ENCODE measurements at places on chromosomes 3 and 15.

GRCh38 chr15:63086271-63086670 lies 35.4 kb upstream of the LACTB start:
- no peak for DNase-seq

DNA sequence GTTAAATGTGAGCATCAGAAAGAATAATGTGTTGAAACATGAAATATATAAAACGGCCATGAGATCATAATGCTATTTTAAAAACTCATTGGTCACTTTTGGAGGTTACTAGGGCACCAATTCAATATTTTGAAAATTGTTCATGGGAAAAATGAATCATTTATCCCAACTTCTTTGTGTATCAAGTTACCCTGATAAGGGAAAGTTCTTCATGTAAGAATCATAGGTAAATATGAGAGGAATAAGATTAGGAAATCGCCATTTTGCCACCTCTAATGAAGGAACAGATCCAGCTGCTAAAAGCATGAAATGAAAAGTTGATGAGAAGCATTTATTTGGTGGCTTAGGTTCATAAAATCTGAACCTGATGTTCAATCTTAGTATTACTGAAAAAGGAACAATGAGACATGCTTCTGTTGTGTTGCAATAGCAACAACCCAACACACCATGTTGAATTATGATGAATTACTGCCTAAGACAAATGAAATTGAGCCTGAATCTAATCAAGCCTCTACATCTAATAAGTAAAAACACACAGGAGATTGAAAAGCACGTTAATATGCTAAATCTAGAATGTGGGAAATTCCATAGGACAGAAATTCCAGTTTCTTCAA lies 32.5 kb downstream of the ABHD5 start:
- no peak for DNase-seq

- DNase-seq: no peak
Observed at GRCh38 chr15:41347236-41347635, 14.6 kb downstream of the NUSAP1 start.

DNA sequence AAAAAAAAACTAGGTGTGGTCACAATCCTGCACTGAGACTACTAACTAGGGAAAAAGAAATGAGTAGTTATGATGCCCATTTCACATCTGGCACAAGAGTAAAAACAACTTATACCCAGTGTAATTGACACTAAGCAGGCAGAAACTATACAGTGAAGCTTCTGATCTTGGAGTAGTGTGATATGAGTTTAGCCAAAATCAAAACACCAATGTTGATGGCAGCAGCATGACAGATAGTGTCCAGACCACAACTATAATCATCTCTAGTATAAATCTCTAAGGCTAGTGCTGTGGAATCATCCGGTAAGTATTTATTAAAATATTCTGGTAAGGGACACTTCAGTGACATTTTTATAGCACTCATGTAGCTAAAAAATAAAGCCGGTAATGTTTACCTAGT lies 108.5 kb upstream of the EPHA6 start:
- DNase-seq: no peak

DNA sequence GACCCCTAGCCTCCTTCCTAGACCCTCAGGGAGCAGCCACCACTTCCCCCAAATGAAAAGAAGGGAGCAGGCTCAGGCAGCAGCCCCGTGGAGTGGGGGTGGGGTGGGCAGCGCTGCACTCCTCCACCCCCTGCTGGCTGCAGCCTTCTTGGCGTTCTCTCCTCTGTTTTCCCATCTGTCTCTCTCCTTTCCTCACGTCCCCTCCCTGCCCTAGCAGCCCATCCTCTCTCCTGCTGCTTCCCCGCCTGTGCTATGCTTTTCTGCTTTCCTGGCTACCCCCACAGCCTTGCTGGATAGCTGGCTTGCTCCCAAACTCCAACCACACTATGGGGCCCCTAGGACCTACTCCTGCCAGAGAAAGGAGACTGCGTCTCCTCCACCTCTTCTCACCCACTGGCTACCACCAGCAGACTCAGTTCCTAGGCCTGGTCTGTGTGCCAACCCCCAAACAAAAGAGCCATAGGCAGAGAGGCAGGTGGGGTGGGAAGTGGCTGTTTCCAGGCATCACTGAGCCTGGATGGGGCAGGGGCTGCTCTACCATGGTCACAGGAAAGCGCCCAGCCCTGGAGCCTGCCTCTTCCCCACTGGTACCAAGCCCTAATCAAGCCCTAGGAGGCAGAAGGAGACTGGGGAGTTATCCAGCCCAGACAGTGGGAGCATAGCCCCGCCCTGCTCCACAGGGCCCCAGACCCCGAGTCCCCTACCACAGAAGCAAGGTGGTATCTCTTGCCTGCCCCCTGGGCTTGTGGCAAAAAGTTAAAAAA lies 3.4 kb upstream of the DISP2 start:
- no peak for DNase-seq
